Breast epithelium (tissue), 4 donors: ENCODE measurements at places on chromosomes 12 and 14. TPM values are rescaled to one million over a fixed set of nuclear protein-coding genes. Genes with fewer than 3 reads are reported as not detected.

DNA sequence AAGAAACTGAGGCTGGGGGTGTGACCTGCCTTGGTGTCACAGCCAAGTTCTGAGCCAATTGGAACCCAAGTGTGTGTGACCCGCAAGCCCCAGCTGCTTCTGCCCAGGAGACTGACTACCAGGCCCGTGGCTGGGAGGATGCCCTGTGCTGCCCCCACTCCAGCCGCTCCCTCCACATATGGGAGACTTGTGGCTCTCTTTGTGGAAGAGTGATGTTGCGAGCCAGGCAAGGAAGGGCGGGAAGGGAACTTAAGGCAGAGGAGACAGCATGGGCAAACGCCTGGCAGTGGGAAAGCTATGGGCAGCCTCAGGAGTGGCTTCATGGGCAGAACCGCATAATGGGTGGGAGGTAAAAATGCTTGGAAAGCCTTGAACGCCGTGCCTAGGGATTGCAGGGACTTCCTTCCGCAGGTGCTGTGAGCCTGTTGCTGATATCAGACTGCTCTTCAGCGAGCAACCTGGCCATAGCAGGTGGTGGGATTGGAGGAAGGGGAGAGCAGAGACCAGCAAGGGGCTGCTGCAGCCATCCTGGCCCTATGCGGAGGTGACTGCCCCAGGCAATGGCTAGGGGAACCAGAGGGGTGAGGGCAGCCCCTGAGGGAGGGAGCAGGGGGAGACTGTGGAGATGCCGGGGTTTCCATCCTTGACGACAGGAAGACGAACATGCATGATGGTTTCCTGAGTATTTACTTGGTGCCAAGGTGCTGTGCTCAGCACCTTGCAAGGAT is 115.7 kb downstream of the LGMN start:
- no peak for DNase-seq

DNA sequence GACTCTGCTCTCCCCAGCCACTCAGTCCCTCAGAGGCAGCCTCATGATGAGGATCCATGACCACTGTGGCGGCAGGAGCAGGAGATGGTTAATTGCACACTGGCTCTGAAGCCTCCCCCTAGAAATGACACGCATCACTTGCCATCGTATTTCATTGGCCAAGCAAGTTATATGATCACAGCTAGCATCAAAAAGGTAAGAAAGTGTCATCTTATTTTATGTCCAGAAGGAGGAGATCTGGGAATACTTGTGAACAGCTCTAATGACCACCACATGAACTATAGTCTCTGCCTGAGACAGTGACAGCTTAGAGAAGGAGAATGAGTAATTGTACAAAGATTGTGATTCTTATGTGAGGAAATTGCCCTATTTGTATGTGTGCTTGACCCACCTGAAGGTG is 363.4 kb downstream of the NUAK1 start:
- no peak for DNase-seq

- DNase-seq: no peak
Measured at GRCh38 chr14:99346470-99347080, 74.6 kb upstream of the BCL11B start.

GRCh38 chr14:63544591-63545299 is 1.6 kb upstream of the PPP2R5E start:
- no peak for DNase-seq

- DNase-seq: peak; percentile 51
Measured at GRCh38 chr12:110270125-110270962, 10.7 kb upstream of the ATP2A2 start.

GRCh38 chr14:24780281-24780680 is 146.3 kb upstream of the GZMB start:
- no peak for DNase-seq

DNA sequence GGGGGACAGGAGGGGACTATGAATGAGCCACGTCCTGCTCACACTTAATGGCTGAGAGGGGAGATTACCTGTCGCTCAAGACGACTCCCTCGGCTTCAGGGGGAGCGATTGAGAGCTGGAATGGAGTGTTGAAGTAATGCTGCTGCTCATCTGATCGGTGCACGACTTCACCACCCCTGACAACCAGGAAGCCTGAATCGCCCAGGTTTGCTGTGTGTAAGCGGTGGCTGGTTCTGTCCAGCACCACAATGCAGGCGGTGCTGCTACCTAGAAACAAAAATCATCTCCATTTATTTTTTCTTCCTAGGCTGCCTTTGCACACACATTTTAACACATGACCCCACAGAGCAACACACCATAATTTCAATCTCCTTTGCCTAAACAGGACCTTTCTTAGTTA is 37.3 kb downstream of the PPTC7 start:
- no peak for DNase-seq

GRCh38 chr14:65359503-65359902 is 53.0 kb upstream of the FUT8 start:
- DNase-seq: no peak

DNA sequence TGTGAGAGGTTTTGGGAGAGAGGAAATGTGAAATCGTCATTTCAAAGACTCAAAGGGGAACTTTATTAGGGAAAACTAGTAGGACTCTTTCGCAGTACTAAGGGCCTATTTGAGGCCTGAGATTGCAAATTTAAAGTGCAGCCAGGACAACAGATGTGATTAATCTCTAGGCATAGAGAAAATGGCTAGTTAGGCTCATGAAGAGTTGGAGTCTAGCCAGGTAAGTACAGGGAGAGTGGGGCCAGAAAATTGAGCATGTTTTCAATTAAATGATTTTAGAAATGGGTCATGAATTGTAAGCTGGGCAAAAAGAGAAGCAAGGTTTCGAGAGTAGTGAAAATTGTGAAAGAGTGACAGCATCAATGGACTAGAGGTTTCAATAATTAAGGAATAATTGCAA is 91.9 kb upstream of the LMNTD1 start:
- DNase-seq: no peak

DNA sequence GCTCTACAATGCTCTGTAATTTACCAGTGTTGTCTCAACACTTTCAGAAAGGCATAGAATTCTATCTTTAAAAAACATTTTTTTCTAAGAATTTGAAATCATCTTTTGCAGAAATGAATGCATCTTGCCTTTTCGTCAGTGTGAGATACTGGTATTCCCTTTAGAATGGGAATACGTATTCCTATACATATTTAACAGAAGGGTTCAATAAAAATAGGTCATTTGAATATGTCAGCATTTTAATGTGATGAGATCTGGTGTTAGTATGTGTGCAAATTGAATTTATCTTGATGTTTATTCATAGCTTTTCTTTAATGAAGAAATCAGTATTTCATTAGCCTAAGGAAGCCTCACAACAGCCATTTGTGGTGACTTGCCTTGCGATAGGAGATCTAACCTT is 44.2 kb downstream of the WDR20 start:
- no peak for DNase-seq

DNA sequence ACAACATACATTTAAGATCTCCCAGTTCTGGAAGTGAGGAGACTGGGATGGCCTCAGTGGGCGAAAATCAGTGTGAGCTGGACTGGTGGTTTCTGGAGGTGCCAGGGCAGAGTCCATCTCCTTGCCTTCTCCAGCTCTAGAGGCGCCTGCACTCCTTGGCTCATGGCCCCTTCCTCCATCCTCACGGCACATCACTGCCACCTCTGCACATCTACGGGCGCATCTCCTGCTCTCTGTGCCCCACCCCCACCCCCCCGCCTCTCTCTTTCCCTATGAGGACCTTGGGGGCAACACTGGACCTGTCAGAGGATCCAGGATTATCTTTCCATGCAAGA is 62.8 kb upstream of the DIO3 start:
- DNase-seq: no peak

- peak; percentile 71 for DNase-seq
Measured at GRCh38 chr12:3604748-3605586, 114.0 kb downstream of the PRMT8 start.

DNA sequence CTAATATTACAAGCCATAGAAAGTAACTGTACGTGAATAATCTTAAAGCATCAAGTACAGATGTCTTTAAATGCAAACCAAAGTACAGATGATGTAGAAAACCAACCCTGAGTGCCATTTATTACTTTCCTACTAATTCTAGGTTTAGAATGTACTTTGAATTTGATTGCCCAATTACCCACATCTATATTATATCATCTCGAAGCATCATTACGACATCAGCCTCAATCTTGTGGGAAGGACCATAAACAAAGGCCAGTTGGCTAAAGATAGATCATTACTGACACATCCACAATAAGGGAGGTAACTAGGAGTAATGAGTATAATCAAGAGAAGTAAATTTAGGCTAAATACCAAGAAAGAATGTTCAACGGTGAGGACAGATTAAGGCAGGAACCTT is 478.9 kb downstream of the BCAT1 start:
- no peak for DNase-seq

Gene LRTM2
- not detected for total RNA-seq

- DNase-seq: no peak
Measured at GRCh38 chr14:45156067-45156466, 20.3 kb downstream of the FANCM start.

Gene RTL1
- not detected for total RNA-seq

DNA sequence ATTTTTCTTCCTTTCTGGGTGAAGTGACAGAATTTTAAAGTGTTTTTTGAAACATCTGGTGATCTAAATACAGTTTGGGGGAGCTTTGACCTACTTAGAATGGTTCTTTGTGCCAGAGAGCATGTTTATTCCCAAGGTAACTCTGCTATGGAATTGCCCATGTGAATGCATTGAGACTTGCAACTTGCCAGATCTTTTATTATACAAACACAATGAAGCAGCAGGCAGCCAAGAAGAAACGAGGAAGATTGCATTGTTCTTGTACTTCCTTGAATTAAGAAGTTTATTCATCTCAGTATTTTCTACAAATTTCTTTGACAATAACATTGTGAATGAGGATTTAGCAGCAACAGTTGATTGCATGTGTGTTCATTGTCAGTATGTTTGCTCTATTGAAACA is 55.5 kb downstream of the FGD4 start:
- no peak for DNase-seq
